ENCODE measurements at places on chromosomes 3 and 15.

- no peak for DNase-seq
Observed at GRCh38 chr15:68785541-68785940, 35.2 kb downstream of the ANP32A start.

GRCh38 chr3:122299872-122300460 lies 25.1 kb upstream of the CSTA start:
- no peak for DNase-seq

GRCh38 chr15:92117261-92117731 lies 263.8 kb downstream of the SLCO3A1 start:
- DNase-seq: peak; percentile 55

- DNase-seq: no peak
Observed at GRCh38 chr15:59622289-59622688, 10.7 kb downstream of the GCNT3 start.

DNA sequence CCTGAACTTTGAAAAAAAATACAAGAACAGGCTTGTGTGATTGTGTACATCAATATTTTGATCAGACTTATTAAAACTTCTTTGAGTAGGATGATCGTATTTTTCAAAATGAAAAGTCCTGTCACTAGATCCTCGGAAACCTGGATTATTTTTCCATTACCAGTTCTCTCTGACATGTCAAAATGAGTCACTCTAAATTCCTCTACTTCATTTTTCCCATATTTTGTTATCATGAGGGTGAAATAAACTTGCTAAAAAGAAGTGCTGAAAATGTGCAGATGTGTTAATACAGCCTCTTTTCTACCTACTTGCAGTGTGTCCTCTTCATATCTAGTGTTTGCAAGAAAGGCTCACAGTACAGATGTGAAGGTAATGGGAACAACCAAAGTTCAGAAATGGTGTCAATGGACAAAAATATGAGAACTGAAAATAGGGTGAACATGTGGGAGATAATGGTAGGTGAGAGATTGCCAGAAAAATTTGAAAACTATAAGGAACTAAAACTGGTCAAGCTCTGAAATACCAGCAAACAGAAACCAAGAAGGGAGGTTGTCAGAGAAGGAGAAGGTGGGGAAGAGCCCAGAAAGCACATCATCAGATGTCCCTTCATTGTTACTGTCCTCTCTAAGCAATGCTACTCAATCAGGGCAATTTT lies 108.2 kb downstream of the EOMES start:
- no peak for DNase-seq

- DNase-seq: peak; percentile 35
Observed at GRCh38 chr3:192772240-192772894, 45.0 kb upstream of the FGF12 start.

DNA sequence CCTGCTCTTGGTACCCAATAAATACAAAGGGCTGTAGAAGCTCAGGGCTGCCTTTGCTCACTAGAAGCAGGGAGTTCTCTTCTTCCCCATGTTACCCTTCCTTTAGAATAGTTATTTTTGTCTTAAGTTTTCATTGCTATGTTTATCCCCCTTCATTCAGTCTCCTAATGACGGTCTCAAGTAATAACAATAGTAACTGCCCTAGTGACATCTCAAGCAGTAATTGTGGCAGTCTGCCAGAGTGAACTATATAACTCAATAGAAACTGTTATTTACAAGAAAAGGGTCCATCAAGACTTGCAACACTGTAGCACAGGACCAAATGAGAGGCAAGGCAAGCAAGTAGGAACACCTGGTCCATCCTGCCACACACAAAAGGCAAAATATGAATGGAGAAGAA lies 32.5 kb upstream of the SIN3A start:
- no peak for DNase-seq

DNA sequence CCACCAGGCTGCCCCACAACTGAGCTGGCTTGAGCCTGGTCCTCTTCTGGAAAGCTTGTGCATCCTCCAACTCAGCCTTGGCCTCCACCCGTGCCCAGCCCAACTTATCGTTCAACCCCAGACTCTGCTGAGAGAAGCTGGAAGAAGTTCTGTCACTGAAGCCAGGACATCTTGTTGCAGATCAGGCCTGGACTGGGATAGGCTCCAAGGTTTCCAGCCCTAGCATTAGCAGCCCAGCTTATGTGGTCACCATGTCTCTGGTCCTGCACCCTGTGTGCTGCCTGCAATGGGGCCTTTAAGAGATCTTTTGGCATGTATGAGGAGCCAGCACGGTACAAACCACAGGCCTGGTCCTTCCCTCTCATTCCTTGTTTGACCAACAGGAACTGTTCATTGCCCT lies 15.2 kb upstream of the CAMP start:
- DNase-seq: no peak

DNA sequence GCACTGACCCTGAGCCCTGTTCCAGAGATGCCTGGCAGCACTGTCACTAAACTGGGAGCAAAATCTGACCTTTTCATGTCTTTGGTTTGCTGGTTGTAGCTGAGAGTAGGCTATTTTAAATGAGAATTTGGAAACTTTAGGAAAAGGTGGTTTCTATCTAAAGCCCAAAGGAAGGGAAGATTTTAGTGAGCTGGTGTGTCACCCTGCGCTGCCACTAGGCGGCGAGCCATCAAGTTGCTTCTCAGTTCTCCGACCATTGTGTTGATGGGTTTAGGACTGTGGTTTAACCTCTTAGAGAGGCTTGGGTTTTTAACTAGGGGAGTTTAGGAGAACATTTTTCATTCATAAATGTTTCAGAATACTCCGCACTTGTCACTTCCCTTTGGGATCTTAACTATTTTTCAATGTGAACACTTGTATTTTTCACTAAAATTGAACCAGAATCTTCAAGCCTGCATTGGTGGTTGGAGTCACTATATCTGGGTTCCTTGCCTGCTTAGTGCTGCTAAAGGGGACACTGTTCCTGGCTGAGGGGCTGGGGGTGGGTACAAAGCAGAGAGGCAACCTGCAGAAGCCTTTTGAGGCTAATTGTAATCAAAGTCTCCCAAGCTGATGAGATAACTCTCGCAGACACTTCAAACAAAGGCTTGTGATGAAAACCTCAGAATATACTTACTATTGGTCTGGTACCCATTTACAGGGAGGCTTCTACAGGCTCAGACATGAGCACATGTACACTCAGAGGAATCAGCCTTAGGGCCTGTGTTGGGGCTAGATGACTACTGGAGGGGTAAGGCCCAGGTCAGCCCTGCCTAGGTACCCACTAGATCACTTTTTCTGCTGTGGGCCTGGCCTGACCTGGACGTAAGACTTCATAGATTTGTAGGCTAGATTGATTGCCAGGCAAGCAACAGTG lies 16.8 kb downstream of the EXOSC7 start:
- DNase-seq: no peak

DNA sequence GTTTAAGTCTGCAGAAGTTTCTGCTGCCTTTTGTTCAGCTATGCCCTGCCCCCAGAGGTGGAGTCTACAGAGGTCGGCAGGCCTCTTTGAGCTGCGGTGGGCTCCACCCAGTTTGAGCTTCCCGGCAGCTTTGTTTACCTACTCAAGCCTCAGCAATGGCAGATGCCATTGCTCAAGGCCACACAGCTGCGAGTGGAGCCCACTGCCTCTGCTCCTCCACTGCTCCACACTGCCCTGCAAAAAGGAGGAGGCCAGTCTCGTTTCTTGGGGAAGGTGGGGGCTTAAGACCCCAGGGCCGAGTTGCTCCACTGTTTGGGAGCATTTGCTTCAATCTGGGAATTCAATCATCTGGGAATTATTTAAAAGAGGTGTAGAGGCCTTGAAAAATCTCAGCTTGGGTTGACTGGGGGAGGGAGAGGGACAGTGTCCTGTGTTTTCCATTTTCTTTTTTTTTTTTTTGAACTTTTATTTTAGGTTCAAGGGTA lies 144.6 kb upstream of the MEF2A start:
- no peak for DNase-seq

DNA sequence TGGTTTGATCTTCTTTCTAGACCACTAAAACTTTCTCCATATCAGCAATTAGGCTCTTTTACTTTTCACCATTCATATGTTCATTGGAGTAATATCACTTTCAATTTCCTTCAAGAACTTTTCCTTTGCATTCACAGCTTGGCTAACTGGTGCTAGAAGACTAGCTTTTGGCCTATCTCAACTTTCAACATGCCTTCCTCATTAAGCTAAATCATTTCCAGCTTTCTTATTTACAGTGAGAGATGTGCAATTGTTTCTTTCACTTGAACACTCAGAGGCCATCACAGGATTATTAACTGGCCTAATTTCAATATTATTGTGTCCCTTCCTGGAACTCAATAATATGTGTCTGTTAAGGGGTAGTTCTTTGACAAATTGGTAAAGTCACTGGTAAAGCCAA lies 42.8 kb upstream of the PLOD2 start:
- DNase-seq: no peak

GRCh38 chr3:185250653-185251052 lies 3.2 kb downstream of the EHHADH start:
- DNase-seq: no peak

- DNase-seq: no peak
Observed at GRCh38 chr3:86887876-86888275, 103.1 kb downstream of the VGLL3 start.

GRCh38 chr3:26719134-26719533 lies 96.6 kb downstream of the LRRC3B start:
- DNase-seq: no peak

DNA sequence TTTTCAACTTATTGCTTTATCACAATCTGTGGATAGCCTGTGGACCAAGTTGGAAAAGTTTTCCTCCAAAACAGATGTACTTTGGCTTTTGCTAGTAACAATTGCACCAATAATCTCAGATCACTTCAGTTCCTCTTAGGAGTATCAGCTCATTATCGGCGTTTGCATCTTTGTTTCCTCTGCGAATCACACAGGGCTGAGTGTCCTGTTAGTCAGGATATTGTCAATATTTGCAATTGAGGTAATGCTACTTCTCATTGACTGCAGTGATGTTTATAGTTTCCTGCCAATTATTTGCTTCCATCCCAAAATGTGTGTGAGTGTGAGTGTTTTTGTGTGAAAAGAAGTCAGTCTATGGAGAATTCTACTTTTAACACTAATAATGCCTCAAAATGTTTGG lies 545.0 kb downstream of the SI start:
- no peak for DNase-seq

GRCh38 chr3:30347679-30348216 lies 258.7 kb upstream of the TGFBR2 start:
- no peak for DNase-seq

GRCh38 chr3:134331811-134332199 lies 42.4 kb downstream of the AMOTL2 start:
- DNase-seq: no peak

DNA sequence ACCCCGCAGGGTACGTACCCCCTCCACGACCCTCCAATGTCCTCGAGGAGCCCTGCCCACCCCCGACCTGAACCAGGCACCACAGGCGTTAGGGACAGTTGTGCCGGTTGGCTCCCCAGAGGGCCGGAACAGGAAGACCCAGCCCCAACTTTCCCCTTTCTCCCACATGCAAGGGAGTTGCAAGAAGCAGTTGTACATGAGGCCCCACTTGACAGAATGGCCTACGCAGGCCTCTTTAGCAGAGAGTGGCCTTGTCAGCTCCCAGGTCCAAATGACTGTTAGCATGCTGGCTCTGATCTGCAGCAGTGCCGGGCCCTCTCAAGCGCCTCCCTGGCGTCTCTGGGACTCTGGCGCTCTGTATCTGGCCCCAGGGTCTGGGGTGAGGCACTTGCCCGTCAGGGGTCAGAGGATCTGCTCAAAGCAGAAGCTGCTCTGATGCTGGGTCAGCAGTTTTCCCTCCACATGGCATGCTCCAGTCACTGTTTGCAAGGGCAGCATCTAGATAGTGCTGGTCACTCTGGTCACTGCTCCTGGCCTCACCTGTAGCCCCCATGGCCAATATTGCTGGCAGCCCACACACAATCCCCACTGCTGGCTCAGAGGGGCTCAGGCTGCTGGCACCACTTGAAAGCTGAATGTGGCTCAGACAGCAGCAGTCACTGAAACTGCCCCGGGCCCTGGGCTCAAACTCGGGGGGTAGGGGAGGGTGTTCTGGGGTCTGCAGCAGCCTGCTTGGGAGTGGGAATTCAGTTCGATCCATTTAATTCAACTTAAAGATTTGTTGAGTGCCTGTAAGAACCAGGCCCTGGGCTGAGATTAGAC lies 254.5 kb downstream of the FAM43A start:
- DNase-seq: peak; percentile 19

DNA sequence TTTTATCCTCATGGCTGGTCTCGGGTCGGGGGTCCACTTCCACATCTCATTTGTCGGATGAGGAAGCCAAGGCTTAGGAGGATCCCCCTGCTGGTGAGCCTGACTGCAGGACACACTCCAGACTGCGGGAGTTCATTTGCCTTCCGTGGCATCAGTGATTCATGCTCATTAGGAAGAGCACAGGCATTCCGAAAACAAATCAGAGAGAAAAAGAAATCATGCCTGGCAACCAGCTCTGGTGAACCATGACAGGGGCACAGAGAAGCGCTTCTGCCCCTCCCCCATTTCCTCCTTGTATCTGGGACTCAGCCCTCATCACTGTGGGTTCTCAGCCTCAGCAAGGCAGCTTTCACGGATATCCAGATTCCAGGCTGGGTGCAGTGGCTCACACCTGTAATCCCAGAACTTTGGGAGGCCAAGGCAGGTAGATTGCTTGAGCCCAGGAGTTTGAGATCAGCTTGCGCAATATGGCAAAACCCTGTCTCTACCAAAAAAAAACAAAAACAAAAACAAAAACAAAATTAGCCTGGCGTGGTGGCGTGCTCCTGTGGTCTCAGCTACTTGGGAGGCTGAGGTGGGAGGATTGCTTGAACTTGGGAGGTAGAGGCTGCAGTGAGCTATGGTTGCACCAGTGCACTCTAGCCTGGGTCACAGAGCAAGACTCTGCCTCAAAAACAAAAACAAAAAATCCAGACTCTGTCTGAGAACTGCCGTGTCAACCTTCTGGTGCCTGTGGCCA lies 28.4 kb downstream of the IRAK2 start:
- no peak for DNase-seq

- no peak for DNase-seq
Observed at GRCh38 chr3:172696357-172696756, 14.5 kb downstream of the NCEH1 start.

DNA sequence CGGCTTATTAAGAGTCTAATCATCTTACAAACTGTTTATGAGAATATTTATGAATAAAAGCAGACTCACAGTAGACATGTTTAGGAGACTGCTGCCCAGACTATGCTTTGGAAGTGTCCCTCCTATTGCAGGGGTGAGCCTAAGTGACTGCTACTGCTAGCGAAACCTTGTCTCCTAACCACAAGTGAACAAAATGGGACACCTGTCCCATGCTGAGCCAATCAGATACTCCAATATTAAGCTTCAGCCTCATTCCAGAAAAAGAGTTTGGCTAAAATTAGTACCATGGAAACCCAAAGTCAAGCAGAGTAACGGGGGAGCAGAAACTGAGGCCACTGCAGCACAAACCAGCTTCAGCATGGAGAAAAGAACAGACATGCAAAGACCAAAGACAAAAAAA lies 4.6 kb downstream of the DENND6A start:
- no peak for DNase-seq
